ENCODE measurements at places on chromosomes 6 and 20. TPM values are rescaled to one million over a fixed set of nuclear protein-coding genes. Genes with fewer than 3 reads are reported as not detected.

Gene TRAPPC3L
- not detected for total RNA-seq

- peak; percentile 68 for ATAC-seq
These were observed 21.0 kb downstream of the SULF2 start for GRCh38 chr20:47764154-47764733.

DNA sequence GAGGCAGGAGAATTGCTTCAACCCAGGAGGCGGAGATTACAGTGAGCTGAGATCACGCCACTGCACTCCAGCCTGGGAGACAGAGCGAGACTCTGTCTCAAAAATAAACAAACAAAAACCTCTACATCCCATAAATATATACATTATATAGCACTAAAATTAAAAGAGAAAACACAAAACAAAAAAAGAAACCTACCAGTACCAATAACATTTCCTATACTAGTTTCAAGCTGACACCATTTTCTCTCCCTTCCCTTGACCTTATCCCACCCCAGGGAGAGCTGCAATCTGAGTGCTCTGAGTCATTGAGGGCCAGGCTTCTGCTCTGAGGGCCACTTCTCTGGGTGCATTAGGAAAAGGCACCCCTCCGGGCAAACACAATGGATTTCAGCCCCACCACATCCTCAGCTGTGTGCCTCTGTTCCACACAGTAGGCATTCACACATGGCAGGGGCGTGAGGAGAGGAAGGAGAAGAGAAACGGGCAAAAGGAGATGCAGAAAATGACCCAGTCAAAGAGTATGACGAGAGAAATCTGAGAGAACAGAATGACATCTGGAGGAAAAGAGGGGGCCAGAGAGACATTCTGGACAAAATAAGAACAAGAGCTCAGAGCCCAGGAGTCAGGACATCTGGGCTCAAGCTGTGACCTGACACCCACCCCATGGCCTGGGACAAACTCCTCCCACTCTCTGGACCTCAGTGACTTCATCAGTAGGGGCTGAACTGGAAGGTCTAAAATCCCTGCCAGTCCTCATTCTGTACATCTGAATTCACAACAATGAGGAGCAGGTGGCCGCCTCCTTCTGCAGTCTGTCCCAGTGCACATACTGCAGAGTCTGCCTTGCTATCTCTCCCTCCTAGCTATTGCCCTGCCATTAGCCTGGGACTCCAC, 18.2 kb downstream of the TRIM26 start:
- ATAC-seq = no peak

DNA sequence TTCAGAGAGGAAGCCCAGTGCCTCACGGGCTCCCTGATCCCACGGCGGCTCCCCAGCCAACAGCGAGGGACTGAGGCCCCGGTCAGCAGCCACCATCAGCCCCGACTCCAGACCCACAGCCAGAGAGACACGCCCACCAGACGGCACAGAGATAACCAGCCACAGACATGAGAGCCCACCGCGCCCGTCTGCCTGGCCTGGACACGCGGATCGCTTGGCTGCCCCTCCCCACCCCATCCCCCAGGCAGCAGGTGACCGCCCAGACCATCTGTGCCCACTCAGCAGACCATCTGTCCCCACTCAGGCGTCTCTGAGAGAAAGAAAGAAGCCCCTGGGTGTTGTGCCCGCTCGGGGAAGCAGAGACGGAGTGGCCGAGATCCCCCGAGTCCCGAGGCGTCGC, 55.5 kb upstream of the CHRNA4 start:
- ATAC-seq = no peak

DNA sequence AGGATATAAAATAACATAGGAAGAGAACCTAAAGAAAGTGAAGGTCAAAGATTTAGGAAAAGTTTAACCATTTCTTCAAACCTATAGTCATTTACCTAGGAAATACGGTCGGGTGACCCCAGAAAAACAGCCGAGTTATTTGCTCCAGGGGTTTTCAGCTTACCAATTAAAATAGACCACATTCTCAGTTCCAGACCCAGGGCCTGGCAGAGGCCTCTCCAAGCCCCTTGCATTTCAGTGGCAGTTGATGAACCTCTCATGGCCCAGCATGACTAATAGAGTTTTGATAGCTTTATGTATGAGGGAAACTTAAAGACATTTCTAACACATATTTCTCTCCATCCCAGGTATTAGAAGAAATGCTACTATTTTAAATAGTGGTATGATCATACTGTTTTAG, 113.5 kb downstream of the OGFRL1 start:
- no peak for ATAC-seq

DNA sequence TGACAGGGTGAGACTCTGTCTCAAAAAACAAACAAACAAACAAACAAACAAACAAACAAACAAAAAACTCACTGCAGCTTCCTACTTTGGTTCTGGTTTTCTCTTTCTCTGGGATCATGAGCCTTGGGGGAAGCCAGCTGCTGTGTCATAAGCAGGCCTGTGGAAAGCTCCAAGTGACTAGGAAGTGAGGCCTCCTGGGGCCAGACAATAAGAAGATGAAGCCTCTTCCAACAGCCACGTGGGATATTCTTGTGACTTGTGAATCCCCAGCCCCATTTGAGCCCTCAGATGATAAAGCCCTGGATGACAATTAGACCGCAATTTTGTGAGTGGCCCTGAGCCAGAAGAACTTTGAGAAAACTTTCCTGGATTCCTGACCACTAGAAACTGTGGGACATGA, 11.4 kb downstream of the HLA-A start:
- no peak for ATAC-seq

Gene SLC29A1
- total RNA-seq = 40.8 TPM

GRCh38 chr6:148708707-148709106, 38.1 kb upstream of the UST start:
- no peak for ATAC-seq

Gene C6orf15
- total RNA-seq = not detected

Gene RAMACL
- total RNA-seq = 0.32 TPM
